ENCODE measurements at places on chromosomes 7 and 10.
A peak's percentile ranks its signal among the peaks of the same experiment; 100 is the strongest.

GRCh38 chr7:102096012-102096332, 190.7 kb upstream of the SH2B2 start:
- H3K27ac ChIP-seq = no peak overlapping the region
- no peak overlapping the region for H3K4me3 ChIP-seq
- no peaks in the 10 kb centered on the region for H3K36me3 ChIP-seq
- DNase-seq = no peak
- H3K4me1 ChIP-seq = no peaks in the 10 kb centered on the region

DNA sequence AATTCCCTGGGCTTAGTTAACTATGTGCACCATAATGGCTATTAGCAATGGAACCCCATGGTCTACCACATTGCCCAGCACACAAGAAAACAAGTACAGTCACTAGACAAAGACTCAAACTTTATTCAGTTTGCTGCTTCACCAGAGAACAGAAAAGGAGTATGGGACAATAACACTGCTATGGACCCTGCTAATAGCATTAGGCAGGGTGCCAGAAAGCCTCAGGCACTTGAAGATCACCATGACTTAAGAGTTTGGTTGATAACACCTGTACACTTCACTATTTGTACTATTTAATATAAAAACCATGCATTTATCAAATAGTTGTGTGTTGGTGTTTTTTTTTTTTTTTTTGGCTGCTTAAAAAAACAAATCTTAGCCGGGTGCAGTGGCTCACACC, 159.6 kb downstream of the KMT2E start:
- H3K4me1 ChIP-seq = no peaks in the 10 kb centered on the region
- H3K4me3 ChIP-seq = no peak overlapping the region
- H3K27me3 ChIP-seq = no peaks in the 10 kb centered on the region
- no peak for DNase-seq
- no peaks in the 10 kb centered on the region for H3K36me3 ChIP-seq

DNA sequence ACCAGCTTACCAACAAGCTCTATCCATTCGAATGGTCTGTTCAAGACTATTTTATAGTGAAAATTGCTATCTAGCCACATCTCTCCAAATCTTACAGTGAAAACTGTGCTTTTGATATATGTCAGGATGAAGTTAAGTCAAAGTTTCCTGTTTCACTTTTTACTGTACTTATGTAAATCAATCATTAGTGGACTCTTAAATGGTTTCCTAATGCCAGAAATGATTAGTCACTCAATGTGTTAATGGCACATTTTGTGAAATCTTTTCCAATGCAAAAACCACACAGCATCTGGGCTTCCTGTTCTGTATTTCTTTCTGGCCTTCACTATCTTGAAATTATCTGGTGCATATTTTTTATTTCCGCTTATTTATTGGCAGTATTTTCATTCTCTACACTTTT, 87.3 kb upstream of the STEAP1B start:
- no peak overlapping the region for H3K27ac ChIP-seq
- H3K27me3 ChIP-seq = no peaks in the 10 kb centered on the region
- peaks cover 27% of the 10 kb centered on the region for H3K4me1 ChIP-seq
- peak; percentile 54 for DNase-seq
- no peaks in the 10 kb centered on the region for H3K36me3 ChIP-seq

- H3K4me3 ChIP-seq = no peak overlapping the region
- peaks cover 24% of the 10 kb centered on the region for H3K4me1 ChIP-seq
- DNase-seq = no peak
- no peaks in the 10 kb centered on the region for H3K36me3 ChIP-seq
- H3K27ac ChIP-seq = no peak overlapping the region
Measured at GRCh38 chr10:10849306-10849705, 168.4 kb upstream of the CELF2 start.

- no peaks in the 10 kb centered on the region for H3K27me3 ChIP-seq
- H3K4me1 ChIP-seq = peaks cover 13% of the 10 kb centered on the region
- H3K4me3 ChIP-seq = no peak overlapping the region
- no peaks in the 10 kb centered on the region for H3K36me3 ChIP-seq
Measured at GRCh38 chr10:128633864-128634540, 507.8 kb upstream of the MKI67 start.

GRCh38 chr7:101538596-101539459, 90.3 kb downstream of the MYL10 start:
- no peaks in the 10 kb centered on the region for H3K4me1 ChIP-seq
- peak; percentile 50 for DNase-seq
- H3K36me3 ChIP-seq = no peaks in the 10 kb centered on the region
- H3K27me3 ChIP-seq = no peaks in the 10 kb centered on the region
- no peak overlapping the region for H3K27ac ChIP-seq

DNA sequence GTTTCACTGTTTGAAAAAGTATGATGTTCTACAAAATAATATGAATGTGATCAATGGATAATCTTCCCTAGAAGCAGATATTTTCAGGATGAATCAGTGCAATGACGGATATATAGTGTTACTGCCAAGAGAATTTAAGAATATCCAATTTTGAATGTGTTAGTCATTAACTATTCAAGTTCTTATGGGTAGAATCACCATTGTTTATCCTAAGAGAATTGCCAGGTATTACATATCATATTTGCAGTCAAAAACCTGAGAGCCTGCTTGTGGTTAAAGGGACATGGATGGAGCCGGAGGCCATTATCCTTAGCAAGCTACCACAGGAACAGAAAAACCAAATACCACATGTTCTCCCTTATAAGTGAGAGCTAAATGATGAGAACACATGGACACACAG, 26.9 kb downstream of the AHR start:
- H3K27me3 ChIP-seq = no peaks in the 10 kb centered on the region
- peak overlapping the region; percentile 7 for H3K27ac ChIP-seq
- peaks cover 23% of the 10 kb centered on the region for H3K4me1 ChIP-seq
- no peak overlapping the region for H3K4me3 ChIP-seq
- DNase-seq = peak; percentile 51

DNA sequence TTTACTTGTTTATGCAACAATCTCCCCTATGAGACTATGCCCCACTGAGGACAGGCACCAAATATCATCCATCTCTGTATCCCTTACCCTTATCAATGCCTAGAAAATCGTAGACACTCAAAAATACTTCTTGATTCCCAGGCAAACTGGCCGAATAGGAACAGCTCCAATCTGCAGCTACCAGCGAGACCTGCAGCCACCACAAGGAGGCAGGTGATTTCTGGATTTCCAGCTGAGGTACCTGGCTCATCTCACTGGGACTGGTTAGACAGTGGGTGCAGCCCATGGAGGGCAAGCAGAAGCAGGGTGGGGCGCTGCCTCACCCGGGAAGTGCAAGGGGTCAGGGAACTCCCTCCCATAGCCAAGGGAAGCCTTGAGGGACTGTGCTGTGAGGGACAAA, 10.8 kb upstream of the PPP1R3C start:
- H3K4me1 ChIP-seq = peaks cover 17% of the 10 kb centered on the region
- no peaks in the 10 kb centered on the region for H3K27me3 ChIP-seq
- no peak for DNase-seq

DNA sequence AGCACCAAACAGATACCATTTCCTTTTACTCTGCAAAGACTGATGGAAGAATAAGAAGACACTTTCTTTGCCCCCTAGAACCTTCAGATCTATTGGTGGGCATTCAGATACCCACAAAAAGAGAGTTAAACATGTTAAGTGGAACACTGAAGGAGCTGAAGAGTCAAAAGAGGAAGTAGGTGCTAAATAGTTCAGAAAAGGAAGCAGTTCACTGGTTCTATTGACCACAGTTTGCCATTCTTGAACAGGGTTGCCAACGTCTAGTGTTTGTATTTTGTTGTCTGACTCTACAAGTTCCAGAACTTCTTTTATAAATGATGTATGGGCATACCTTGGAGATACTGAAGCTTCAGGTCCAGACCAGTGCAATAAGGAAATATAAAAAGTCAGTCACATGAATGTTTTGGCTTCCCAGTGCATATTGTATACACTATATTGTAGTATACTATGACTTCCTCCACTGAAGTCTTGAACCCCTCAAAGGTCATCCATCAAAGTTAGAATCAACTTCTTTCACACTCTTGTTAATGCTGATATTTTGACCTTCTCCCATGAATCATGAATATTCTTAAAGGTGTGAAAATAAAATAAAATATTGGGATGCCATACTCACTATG, 47.5 kb upstream of the AGR3 start:
- H3K4me3 ChIP-seq = no peak overlapping the region
- H3K36me3 ChIP-seq = no peaks in the 10 kb centered on the region
- H3K27me3 ChIP-seq = no peaks in the 10 kb centered on the region
- H3K4me1 ChIP-seq = 0 out of 2 replicates have a peak, but pooled peaks cover 7% of the 10 kb centered on the region
- no peak for DNase-seq

DNA sequence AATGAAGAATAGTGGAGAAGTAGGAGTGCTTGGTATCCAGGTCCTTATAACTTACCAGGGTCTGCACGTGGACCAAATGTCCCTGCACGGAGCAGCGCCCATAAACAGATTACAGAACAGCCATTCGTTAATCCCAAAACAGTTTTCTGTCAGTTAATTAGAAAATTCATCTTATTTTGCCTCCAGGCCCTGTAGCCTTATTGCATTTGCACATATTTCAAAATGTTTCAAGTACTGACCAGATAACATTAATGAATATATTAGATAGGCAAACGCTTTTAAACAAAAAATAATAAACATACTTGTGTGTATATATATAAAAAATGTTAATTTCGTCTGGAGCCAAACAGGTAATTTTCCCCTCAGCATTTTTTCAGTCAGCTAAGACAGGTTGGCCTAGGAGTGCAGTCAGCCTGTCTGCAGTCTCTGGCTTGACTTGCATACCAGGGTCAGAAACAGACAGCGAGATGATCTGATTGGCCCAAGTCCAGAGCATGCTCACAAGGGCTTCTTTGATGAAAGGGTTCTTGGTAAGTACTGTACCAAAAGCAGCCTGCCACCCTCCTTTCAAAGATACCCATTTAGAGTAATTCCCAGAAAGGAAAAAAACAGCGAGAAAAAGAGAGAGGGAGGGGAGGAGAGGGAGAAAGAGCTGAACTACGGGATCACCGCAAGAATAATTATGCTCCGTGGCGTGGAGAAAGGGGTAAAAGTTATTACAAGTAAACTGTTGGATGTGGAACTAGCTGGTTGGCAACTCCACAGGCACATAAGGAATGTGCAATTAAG, 194.4 kb upstream of the TCF7L2 start:
- H3K27me3 ChIP-seq = no peaks in the 10 kb centered on the region
- peaks cover 26% of the 10 kb centered on the region for H3K4me1 ChIP-seq

DNA sequence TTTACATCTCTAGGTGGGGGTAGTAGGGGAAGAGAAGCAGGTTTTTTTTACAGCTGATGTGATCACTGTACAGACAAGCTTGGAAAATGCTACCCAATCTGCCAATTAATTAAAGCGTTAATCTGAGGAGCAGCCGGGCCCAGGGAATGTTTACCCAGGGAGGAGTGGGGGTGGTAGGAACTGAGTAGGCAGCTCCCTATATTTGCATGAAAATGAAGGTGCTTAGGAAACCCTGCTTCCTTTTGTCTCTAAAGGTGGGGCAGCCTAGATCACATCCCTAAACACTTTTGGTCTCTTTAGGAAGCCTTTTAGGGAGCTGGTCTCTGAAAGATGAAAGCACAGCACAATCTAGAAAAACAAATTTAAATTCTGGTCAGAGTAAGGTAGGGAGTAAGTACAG, 53.0 kb upstream of the NFKB2 start:
- peak overlapping the region; percentile 25 for H3K4me3 ChIP-seq
- H3K36me3 ChIP-seq = peaks cover 8% of the 10 kb centered on the region
- peaks cover 45% of the 10 kb centered on the region for H3K4me1 ChIP-seq
- DNase-seq = no peak
- no peaks in the 10 kb centered on the region for H3K27me3 ChIP-seq

GRCh38 chr10:42937048-42937447, 139.8 kb upstream of the RET start:
- H3K27ac ChIP-seq = no peak overlapping the region
- no peak overlapping the region for H3K4me3 ChIP-seq
- H3K27me3 ChIP-seq = peaks cover 18% of the 10 kb centered on the region
- DNase-seq = no peak
- no peaks in the 10 kb centered on the region for H3K4me1 ChIP-seq

DNA sequence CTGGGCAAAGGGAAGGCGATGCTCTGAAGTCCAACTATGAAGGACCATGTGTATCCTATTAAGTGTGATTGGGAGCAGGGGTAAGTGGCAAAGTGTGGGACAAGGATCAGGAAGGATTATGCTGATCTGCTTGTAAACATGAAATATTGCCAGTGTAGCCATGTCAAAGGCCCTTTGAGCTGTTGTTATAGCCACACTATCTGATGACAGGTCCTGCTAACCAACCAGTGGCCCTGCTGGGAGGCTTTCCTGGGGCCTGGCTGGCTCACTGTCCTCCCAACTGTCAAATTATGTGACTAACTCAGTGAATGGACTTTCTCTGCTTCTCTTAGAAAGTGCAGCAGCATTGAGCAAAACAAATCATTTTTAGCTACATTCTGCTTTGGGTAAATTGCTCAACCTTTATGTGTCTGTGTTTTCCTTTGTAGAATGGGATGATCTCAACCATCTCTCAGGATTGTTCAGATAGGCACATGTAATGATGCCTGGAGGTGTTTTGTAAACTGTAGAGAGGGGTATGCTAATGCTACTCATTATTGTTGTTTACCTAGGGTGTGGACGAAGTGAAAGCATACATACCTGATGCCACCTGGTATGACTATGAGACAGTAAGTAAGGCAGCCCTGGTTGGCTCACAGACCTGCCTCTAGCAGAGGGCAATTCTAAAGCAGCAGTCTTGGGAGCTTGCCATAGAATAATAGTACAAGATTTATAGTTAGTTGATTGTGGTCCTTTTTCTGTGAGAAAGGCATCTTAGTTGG, 47.4 kb downstream of the MGAM2 start:
- no peak overlapping the region for H3K27ac ChIP-seq
- H3K4me1 ChIP-seq = no peaks in the 10 kb centered on the region
- H3K4me3 ChIP-seq = no peak overlapping the region
- H3K36me3 ChIP-seq = no peaks in the 10 kb centered on the region

- H3K4me1 ChIP-seq = peaks cover 12% of the 10 kb centered on the region
- no peak overlapping the region for H3K27ac ChIP-seq
- no peaks in the 10 kb centered on the region for H3K27me3 ChIP-seq
- H3K36me3 ChIP-seq = no peaks in the 10 kb centered on the region
- no peak for DNase-seq
Measured at GRCh38 chr10:115931309-115931708, 341.7 kb downstream of the GFRA1 start.

- H3K27me3 ChIP-seq = peaks cover 12% of the 10 kb centered on the region
- no peaks in the 10 kb centered on the region for H3K36me3 ChIP-seq
- peaks cover 3% of the 10 kb centered on the region for H3K4me1 ChIP-seq
- H3K27ac ChIP-seq = no peak overlapping the region
- no peak for DNase-seq
- no peak overlapping the region for H3K4me3 ChIP-seq
Measured at GRCh38 chr10:3040069-3040468, 27.3 kb upstream of the PFKP start.

DNA sequence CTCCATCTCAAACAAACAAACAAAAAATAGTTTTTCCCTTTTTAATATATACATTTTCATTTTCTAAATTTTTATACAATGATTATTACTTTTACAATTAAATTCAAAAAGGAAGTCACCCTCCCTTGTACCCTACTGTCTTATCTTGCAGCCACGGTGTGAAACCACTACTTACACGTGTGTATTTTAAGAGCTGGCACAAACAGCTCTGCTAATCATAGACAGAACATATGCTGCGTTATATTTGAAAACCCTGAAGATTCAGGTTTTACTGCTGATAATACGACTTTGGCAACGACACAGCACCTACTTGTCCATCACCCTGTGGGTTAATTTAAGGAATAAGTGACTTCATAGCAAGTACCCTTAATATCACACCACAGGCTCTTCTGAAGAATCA, 991 bp downstream of the ANKRD61 start:
- DNase-seq = no peak
- H3K36me3 ChIP-seq = peaks cover 54% of the 10 kb centered on the region
- no peak overlapping the region for H3K27ac ChIP-seq
